ENCODE measurements at places on chromosomes 6 and 20. TPM values are rescaled to one million over a fixed set of nuclear protein-coding genes. Genes with fewer than 3 reads are reported as not detected.

The ALDH8A1 gene
- total RNA-seq: 0.14 TPM

The SLC22A3 gene
- 4.2 TPM for total RNA-seq

The SLC17A9 gene
- total RNA-seq: 19.5 TPM

The CAGE1 gene
- total RNA-seq: 0.22 TPM

The GRIK2 gene
- total RNA-seq: not detected

The LAMA2 gene
- total RNA-seq: 2.7 TPM

The NFATC2 gene
- 1.9 TPM for total RNA-seq

The LTB gene
- 50.8 TPM for total RNA-seq

The PRL gene
- total RNA-seq: not detected

The PTCRA gene
- total RNA-seq: not detected

The ESF1 gene
- total RNA-seq: 11.6 TPM

The THBS2 gene
- total RNA-seq: 2.5 TPM

Data from epithelial cell of proximal tubule (primary cell).